ENCODE measurements at places on chromosomes 3 and 15.

GRCh38 chr15:39585389-39585841 is 4.5 kb downstream of the THBS1 start:
- no peak for DNase-seq

DNA sequence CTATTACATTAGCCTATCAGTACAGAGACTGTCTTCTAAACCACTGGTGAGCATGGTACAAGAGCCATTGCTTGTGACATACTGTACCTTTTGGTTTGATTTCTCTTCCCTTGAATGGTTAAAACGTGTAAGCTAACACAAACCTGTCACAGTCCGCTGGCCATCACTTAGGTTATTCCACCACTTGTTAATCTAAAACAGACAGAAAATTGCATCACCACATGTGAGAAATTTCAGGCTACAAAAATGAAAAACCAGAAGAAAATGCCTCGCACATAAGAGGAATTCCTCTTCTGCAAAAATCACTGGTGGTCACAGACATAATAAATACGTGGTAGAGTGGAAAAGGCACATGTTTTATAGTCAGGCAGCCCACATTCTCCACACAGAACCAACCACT is 22.1 kb downstream of the PARL start:
- DNase-seq, result no peak

GRCh38 chr3:124291008-124291407 is 299.1 kb upstream of the ROPN1 start:
- DNase-seq, result no peak

DNA sequence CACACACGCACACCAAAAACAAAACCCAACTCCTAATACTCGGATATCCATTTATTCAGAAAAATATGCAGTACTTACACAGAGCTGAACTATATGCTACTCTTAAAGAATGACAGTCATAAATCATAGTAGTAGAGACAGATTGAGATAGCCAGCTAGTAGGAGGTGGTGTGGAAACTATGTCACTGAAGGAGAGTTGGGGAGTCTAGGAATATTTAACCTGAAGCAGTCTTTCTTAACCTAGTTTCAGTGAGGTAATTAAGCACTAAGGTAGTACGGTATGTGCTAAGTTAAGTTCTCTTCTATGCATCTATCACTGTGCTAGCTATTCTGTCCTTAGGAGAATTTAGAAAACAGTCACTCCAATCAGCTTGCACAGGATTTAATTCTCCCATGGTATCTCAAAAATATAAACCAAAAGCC is 54.2 kb downstream of the ANKRD28 start:
- no peak for DNase-seq

- no peak for DNase-seq
Measured at GRCh38 chr3:11465744-11466616, 177.7 kb downstream of the VGLL4 start.

Data from left lobe of liver (tissue), 2 donors.